ENCODE measurements at places on chromosomes 1 and 21. TPM values are rescaled to one million over a fixed set of nuclear protein-coding genes. Genes with fewer than 3 reads are reported as not detected.

ESRRG gene
- not detected for total RNA-seq

NBPF11 gene
- total RNA-seq: 28.7 TPM

DNA sequence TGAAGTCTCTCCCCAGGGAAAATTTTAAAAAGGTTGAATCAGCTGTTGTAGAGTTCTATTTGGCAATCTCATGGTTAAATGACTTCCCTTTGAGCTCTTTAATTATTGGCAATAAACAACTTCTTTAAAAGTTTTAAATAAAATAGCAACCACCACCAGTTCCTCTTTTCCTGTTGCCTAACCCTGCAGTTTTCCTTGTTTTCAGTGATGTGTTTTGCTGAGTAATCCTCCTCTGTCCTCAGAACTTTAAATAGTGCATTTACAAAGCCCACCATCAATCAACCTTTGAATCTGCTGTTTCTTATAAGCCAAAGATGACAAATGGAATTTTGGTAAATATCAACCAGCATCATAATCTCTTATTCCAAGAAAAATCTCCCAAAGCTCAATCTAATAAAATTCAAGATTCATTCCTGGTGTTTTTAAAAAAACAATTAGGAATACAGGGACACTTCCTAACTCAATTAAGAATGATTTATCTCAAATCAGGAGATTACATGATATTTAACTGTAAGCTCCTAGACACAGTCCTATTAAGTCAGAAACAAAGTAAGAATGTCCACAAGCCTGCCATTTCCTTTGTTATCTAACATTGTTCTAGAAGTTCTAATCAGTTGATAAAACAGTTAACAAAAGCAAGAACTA, 14.8 kb downstream of the AVPR1B start:
- no peak overlapping the region for H3K4me3 ChIP-seq
- peaks cover 52% of the 10 kb centered on the region for H3K4me1 ChIP-seq
- DNase-seq: no peak
- H3K36me3 ChIP-seq: peaks cover 5% of the 10 kb centered on the region

DNA sequence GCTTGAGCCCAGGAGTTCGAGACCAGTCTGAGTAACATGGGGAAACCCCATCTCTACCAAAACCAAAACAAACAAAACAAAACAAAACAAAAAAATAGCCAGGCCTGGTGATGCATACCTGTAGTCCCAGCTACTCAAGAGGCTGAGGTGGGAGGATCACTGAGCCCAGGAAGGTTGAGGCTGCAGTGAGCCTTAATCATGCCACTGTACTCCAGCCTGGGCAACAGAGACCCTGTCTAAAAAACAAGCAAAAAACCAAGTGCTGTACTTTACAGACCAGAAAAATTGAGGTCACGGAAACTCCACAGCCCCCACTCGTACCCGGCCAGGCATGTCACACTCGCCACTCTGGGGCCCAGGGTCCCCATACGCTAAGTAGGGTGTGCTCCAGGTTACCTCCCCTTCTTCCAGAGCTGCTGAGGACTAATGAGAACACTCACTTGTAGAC, 22.9 kb downstream of the ATP2B4 start:
- no peaks in the 10 kb centered on the region for H3K36me3 ChIP-seq
- DNase-seq: peak; percentile 29
- H3K27me3 ChIP-seq: no peaks in the 10 kb centered on the region
- H3K4me3 ChIP-seq: peak overlapping the region; percentile 81
- peaks cover 42% of the 10 kb centered on the region for H3K4me1 ChIP-seq

- no peak overlapping the region for H3K4me3 ChIP-seq
- DNase-seq: no peak
- no peaks in the 10 kb centered on the region for H3K36me3 ChIP-seq
Observed at GRCh38 chr21:39523399-39523798, 71.6 kb downstream of the SH3BGR start.

TMEM81 gene
- total RNA-seq: 3.5 TPM

FALEC gene
- 1.1 TPM for total RNA-seq

DNA sequence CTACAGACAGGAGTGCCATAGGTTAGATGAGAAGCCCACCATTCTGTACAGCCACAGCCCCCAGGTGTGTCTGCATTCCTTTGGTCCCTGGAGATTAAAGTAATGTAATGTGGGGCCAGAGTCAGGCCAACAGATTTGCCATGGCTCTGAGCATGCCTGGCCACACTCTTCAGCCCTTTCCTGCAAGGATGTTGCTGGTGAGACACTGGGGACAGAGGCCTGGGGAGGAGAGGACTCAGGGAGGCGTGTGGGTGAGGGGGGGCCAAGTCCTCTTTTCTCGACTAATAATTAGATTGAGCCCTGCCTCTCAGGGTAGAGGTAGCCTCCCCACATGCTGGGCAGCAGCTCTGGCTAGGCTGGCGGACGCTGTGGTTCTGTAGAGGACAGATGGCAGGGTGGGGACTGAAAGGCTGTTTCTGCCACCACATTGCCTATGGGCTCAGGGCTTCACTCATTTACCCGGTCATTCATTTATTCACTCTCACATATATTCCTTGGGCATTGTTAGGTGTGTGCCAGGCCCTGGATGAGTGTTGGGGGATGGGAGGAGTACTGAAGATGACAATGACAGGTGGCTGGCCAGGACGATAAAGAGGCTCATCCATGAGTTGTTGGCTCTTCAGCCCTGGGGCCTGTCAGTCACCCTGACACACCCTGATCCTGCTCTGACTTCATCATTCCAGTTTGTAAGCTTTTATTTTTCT, 7.1 kb upstream of the PRCC start:
- no peaks in the 10 kb centered on the region for H3K36me3 ChIP-seq
- H3K27ac ChIP-seq: no peak overlapping the region
- H3K4me1 ChIP-seq: peaks cover 6% of the 10 kb centered on the region
- no peak for DNase-seq

EPS15 gene
- 150 TPM for total RNA-seq

- no peak within 1 kb of the TSS for H3K27ac ChIP-seq
- no peak for DNase-seq
- peaks cover 32% of the 10 kb centered on the region for H3K27me3 ChIP-seq
- no peak within 1 kb of the TSS for H3K4me3 ChIP-seq
- no peaks in the 10 kb centered on the region for H3K36me3 ChIP-seq
Observed at GRCh38 chr1:159302095-159302494, at the start of gene FCER1A. Gene FCER1A (plus strand): TSS chr1:159302336. CDS start chr1:159302365, 29 bp downstream.

DNA sequence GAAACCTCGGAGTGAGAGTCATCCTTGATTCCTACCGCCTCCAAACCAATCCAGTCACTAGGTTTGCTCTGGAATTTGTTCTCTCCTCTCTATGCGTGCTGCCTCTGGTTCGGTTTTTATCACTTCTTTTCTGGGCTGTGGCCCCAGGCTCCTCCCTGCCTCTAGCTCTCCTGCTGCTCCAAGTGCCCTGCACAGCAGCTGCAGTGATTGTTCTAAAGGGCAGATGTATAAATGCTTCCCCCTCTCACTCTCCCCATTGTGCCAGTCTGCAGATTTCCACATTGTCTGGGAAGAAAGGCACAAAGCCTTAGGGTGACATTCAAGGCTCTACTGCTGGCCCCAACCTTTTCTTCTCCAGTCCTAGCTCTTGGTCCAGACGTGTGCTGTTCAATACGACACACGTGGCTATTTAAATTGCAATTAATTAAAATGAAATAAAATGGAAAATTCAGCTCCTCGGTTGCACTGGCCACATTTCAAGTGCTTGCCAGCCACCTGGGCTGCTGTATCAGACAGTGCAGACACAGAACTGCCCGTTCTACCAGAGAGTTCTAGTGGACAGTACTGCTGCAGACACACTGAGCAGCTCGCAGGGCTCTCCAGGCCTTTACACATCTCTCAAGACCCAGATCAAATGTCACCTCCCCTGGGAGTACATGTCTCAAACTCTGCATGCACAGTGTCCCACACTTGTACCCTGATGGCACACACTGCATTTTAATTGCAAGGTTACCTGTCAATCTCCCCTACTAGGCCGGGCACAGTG, 12.4 kb downstream of the TRIM62 start:
- peaks cover 34% of the 10 kb centered on the region for H3K36me3 ChIP-seq
- H3K4me1 ChIP-seq: peaks cover 13% of the 10 kb centered on the region
- no peak overlapping the region for H3K4me3 ChIP-seq
- H3K27ac ChIP-seq: no peak overlapping the region
- no peaks in the 10 kb centered on the region for H3K27me3 ChIP-seq
- DNase-seq: no peak

GRCh38 chr1:89125913-89126580, at the start of gene GBP2:
Gene GBP2 (minus strand): TSS chr1:89126114. CDS start chr1:89121966, 4,148 bp downstream.
- no peaks in the 10 kb centered on the region for H3K27me3 ChIP-seq
- H3K36me3 ChIP-seq: peaks cover 5% of the 10 kb centered on the region
- peaks cover 64% of the 10 kb centered on the region for H3K4me1 ChIP-seq

Data from activated B cell treated with CpG ODN at 0.5 μM for 24 hours (primary cell).